ENCODE measurements at places on chromosomes 16 and 17. TPM values are rescaled to one million over a fixed set of nuclear protein-coding genes. Genes with fewer than 3 reads are reported as not detected.

The PPM1E gene
- under 0.01 TPM for total RNA-seq

The KRTAP2-3 gene
- total RNA-seq = not detected

DNA sequence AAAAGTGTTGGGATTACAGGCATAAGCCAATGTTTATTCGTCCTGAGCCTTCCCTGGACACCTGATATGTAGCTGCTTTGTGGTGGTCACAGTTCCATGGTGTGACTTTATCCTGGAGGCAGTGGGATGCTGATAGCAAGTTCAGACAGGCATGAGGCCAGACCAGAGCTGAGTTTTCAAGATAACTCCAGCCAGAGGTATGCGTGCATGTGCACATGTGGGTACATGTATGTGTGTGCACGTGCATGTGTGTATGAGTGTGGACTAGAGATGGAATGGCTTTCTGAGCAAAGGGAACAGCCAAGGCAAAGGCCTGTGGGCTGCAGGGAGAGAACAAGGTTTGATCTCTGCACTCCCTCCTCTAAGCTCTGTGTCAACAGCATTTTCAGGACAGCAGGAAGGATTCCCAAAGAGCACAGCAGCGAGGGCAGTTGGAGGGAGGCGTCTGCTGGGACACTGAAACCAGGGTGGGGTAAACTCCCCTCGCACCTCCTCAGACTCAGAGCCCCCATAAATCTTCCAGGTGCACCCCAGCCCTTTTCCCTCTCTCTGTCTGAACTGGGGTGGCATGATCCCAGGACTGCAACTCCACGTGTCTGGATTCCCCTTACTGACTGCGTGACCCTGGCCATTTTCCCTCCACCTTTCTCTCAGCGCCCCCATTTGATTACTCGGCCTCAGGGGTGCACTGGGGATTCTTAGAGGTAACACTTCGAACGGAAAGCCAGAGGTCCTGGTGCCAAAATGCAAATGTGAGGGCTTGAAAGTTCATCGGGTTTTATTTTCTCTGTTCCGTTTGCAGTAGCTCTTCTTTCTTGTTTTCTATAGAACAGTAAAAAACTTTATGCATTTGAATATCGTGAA, 15.3 kb downstream of the NLRC5 start:
- H3K27ac ChIP-seq = no peak overlapping the region
- no peak for DNase-seq
- H3K36me3 ChIP-seq = peaks cover 11% of the 10 kb centered on the region
- H3K4me3 ChIP-seq = no peak overlapping the region

GRCh38 chr17:38893607-38894006, 23.7 kb downstream of the LASP1 start:
- DNase-seq = peak; percentile 95
- no peaks in the 10 kb centered on the region for H3K27me3 ChIP-seq
- peaks cover 36% of the 10 kb centered on the region for H3K4me1 ChIP-seq
- peaks cover 87% of the 10 kb centered on the region for H3K36me3 ChIP-seq

- H3K27me3 ChIP-seq = no peaks in the 10 kb centered on the region
- no peak for DNase-seq
- H3K4me3 ChIP-seq = no peak overlapping the region
- H3K36me3 ChIP-seq = no peaks in the 10 kb centered on the region
- no peak overlapping the region for H3K27ac ChIP-seq
These were observed 11.4 kb upstream of the ITGA3 start for GRCh38 chr17:50044483-50044882.

- no peaks in the 10 kb centered on the region for H3K27me3 ChIP-seq
- H3K36me3 ChIP-seq = no peaks in the 10 kb centered on the region
- peak; percentile 65 for DNase-seq
- peaks cover 31% of the 10 kb centered on the region for H3K4me1 ChIP-seq
- H3K27ac ChIP-seq = no peak overlapping the region
- no peak overlapping the region for H3K4me3 ChIP-seq
These were observed 5.9 kb upstream of the MAP2K3 start for GRCh38 chr17:21278450-21279197.

GRCh38 chr16:5845046-5845445, 747.5 kb upstream of the EEF2KMT start:
- no peaks in the 10 kb centered on the region for H3K4me1 ChIP-seq
- H3K36me3 ChIP-seq = no peaks in the 10 kb centered on the region
- H3K4me3 ChIP-seq = no peak overlapping the region
- no peak for DNase-seq

- DNase-seq = peak; percentile 98
- H3K4me3 ChIP-seq = peak within 1 kb of the TSS; percentile 65
- H3K36me3 ChIP-seq = peaks cover 22% of the 10 kb centered on the region
- no peak within 1 kb of the TSS for H3K27ac ChIP-seq
These were observed at the start of gene RAB26 for GRCh38 chr16:2147981-2148671. Gene RAB26 (plus strand): TSS chr16:2148625. CDS start chr16:2148784, 159 bp downstream.

DNA sequence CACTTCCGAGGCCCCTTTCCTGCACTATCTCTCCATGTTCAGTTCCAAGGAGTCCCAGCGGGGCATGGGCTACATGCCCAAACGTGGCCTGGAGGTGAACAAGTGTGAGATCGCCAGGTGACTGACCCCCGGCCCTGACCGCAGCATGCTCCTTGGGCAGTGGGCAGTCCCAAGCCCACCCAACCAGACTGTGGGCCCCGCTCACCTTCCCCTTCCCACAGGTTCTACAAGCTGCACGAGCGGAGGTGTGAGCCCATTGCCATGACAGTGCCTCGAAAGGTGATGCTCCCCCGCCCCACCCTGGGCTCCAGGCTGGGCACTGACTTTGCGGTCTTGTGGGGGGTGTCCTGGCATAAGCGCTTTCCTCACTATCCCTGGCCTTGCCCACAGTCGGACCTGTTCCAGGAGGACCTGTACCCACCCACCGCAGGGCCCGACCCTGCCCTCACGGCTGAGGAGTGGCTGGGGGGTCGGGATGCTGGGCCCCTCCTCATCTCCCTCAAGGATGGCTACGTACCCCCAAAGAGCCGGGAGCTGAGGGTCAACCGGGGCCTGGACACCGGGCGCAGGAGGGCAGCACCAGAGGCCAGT, 4.7 kb downstream of the CORO1A start:
- no peak overlapping the region for H3K27ac ChIP-seq
- DNase-seq = peak; percentile 58
- H3K36me3 ChIP-seq = no peaks in the 10 kb centered on the region
- H3K4me3 ChIP-seq = no peak overlapping the region

Data from osteoblast (primary cell).